H9 (cell line): ENCODE measurements at places on chromosomes 12 and 14.

DNA sequence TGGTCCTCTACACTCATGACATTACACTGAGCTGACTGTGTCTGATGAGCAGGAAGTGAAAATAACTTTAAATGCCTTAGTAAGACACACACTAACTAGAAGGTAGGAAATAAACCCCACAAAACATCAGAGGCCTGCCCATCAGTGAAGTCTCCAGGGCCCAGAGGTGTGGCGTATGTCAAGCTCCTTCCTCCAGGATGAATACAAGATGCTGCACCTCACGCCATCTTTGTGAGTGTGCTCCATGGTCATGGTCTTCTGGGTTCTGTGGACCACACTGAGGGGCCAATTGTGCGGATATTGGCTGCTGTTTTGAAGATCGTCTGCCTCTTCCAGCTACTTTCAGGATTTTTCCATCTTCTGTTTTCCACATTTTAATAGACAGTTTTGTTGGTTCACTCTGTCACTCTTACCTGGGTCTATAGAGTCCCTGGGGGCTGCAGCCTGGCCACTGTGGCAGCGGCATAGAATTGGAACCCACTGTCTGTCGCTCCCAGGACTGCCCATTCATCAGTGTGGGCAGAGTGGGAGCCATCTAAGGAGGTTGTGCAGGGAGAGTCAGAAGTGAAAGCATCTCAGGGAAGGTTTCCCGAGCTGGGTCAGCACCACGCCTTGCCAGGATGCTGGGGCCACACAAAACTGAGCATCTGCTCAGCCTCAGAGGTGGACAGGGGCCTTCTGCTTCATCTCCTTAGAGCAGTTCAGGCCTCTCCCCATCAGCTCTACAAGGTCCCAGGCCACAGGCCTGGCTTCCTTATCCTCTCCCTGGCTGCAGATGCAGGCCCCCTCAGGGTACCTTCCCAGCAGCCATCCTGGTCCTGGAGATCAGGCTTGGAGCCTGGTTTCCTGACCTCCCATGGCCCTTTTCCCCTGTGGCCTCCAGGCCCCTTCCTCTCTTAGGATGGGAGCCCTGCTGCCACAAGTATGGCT lies 57.5 kb upstream of the C14orf180 start:
- peak; percentile 11 for DNase-seq

GRCh38 chr14:74911704-74912103 lies 11.4 kb downstream of the RPS6KL1 start:
- DNase-seq: no peak

DNA sequence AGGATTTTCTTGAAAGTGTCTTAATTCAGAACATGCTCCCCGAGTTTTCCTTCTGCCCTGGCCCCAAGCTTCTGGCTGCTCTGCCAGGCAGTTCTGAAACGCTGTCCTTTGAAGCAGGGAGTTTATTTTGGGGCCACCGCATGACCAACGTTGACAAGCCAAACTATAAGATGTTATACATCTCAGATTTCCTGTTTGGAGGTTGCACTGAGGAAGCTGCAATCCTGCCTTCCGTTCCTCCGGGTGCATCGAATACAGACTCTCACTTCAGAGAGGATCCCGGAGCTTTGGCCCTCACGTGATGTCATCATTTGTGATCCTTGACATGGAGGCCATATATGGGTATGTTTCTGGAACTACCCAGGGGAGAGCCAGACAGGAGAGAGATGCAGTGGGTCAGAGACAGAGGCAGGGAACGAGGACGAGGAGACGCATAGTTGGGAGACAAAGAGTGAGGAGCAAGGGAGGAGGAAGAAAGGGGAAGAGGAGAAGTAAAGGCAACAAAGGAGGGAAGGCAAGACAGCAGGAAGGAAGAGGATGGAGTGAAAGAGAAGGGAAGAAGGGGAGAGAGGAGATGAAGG lies at the start of gene ASB2:
Gene ASB2 (minus strand): TSS at position 94 of the 581 bp plus-strand sequence. CDS start 12,031 bp downstream, outside the sequence.
- DNase-seq: no peak

- no peak for DNase-seq
These were observed 2.0 kb downstream of the TMTC1 start for GRCh38 chr12:29781705-29782266.

GRCh38 chr14:25394356-25394755 lies 344.4 kb upstream of the STXBP6 start:
- no peak for DNase-seq

GRCh38 chr14:51867741-51868140 lies 7.3 kb downstream of the GNG2 start:
- no peak for DNase-seq

GRCh38 chr12:132834181-132834711 lies 5.6 kb upstream of the GOLGA3 start:
- DNase-seq: no peak

DNA sequence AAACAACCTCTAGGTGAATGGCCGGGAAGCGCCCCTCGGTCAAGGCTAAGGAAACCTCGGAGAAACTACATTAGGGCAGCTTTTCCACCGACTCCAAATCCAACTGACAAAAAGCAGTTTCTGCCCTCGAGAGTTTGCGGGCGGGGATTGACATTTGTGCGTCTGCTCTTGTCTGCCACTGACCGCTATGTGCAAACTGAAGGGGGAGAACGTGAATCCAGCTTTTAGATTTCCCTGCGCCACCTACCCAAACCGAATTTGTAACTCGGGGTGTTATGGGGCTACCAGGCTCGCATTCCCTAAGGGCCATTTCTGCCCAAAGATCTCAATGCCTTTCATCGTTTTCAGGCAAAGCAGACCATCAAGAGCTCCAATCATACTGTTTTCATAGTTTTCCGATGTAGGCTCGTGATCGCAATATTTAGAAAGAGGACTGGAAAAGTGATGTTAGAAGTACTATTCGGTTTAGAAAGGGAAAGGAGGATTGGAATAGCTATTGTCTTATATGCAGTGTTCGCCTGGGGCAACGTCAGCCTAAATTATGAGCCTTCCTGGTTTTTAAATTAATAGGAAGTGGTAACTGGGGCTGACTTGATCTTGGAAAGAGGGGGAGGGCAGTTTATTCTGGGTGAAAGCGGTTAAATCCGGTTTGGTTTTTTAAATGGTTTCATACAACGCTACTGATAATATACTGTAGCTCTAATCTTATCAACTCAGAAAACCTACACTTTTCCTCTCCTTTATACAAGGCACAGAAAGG lies 45.4 kb downstream of the BCAT1 start:
- no peak for DNase-seq

GRCh38 chr12:82527165-82527780 lies 159.4 kb upstream of the TMTC2 start:
- no peak for DNase-seq

DNA sequence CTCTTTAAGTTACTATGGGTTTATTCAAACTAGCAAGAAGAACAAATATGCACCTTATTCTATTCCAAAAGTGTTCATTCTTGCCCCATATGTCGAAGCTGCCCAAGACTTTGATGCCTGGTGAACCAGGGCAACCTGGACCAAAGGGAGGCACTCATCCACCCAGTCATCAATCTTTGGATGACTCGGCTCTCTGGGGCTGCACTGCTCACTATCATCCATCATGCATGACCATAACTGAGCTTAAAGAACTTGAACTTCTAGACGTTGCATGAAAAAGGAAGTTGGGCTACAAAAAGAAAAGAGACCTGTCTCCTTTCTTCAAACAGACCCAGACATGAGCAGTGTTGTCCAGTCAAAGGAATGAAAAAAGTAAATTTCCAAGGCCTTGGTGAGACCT lies 1.2 kb downstream of the KRT4 start:
- no peak for DNase-seq

DNA sequence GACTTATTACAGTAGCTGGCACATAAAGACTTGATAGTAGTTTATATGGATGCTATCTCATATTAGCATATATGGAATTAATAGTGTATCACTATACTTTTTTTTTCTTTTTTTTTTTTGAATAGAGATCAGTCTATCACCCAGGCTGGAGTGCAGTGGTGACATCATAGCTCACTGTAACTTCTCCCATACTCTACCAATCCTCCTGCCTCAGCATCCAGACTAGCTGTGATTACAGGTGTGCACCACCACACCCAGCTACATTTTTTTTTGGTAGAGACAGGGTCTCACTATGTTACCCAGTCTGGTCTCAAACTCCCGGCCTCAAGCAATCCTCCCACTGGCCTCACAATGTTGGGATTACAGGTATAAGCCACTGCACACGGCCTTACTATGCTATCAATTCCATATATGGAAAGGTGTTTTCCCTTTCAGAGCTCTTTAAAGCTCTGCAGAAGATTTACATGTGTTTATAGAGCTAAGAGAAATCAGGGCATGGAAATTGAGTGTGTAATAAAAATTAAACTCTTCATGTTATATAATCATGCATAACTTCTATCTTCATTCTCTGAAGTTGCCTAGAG lies 1.8 kb upstream of the TBK1 start:
- no peak for DNase-seq

GRCh38 chr12:89817501-89818226 lies 109.0 kb upstream of the ATP2B1 start:
- no peak for DNase-seq

DNA sequence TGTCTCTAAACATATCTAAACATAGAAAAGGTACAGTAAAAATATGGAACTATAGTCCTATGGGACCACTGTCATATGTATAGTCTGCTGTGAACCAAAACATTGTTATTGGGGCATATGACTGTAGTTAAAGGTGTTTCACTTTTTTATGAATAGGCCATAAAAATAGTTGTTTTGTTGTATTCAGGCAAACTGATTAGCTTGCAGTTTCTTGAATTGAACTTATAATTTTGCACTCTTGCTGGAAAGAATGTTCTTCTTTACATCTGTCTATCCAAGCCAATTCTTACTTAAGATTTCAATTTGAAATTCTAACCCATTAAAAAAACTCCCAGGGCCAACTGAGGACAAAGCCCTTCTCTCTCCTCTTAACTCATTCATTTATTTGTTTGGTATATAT lies 234.1 kb downstream of the NOVA1 start:
- DNase-seq: no peak

DNA sequence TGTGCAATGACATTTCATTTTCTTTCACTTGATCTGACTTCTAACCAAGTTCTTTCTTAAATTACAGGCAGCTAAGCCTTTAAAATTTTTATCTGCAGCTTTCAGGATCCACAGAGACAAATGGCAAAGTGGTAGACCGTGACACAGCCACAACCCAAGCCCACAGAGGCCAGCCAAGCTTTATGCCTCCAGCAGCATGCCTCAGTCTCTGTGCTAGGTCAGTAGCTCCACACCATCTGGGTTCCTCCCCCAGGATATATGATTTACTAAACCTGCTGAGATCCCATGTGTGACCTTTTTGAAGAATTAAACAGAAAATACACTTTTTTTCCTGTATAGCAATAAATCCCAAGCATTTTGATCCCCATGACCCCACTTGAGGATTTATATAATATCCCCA lies 290.4 kb upstream of the CAND1 start:
- DNase-seq: no peak

DNA sequence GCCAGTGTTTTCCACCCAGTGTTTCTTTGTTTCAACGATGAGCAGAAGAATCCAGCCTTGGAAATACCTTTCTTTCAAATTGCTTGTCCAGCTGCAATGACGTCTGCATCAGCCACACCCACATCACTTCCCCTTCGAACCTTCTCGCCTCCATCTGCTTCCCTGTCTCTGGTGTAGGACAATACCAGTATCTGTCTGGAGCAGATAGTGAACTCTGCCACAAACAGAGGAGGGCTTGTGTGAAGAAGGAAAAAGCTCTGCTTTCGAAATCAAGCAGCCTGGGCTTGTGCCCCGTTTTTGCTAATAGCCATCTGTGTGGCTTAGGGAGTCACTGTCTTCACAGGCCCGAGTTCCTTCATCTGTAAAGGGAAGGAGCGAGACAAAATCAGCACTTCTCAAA lies 415.4 kb downstream of the ZFP36L1 start:
- DNase-seq: no peak

- DNase-seq: no peak
These were observed 12.0 kb downstream of the ADGRD1 start for GRCh38 chr12:130965668-130966067.

GRCh38 chr14:79570648-79571047 lies 640.7 kb downstream of the DIO2 start:
- no peak for DNase-seq

GRCh38 chr14:50875359-50876070 lies 3.7 kb downstream of the ABHD12B start:
- DNase-seq: no peak

- no peak for DNase-seq
These were observed 55.6 kb upstream of the MYBPC1 start for GRCh38 chr12:101539148-101539547.

DNA sequence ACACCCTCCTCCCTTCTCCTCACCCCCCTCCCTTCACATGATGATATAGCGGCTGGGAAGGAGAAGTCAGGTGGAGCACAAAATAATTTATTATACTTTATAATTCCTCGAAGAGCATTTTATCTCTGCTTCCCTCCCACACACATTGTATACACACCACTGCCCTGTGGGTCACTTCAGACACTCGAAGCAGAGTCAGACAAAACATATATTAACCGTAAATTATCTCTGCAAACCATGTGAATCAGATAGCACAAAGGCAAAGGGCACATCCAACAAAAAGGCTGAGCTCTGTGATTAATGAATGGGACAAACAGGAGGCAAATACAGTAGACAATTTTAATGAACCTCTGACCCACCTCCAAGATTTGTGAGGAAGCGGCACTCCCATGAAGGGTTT lies 450.7 kb downstream of the GALC start:
- no peak for DNase-seq

DNA sequence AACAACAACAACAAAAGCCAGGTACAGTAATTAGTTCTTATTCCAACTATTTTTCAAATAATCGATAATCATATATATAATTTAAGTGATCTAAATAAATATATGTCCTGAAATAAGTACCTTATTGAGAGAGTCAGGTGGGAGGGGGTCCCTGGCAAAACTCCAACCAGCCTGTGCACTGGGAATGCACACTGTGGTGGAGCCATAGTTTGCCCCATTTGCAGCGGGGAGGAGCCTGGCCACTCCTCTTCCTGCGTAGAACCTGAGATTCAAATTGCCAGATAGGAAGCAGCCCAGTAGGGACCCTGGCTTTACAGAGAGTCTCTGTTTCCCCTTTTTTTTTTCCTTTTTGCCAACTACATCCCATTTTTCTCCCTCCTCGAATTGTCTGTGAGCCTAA lies 26.4 kb downstream of the CPNE8 start:
- no peak for DNase-seq

DNA sequence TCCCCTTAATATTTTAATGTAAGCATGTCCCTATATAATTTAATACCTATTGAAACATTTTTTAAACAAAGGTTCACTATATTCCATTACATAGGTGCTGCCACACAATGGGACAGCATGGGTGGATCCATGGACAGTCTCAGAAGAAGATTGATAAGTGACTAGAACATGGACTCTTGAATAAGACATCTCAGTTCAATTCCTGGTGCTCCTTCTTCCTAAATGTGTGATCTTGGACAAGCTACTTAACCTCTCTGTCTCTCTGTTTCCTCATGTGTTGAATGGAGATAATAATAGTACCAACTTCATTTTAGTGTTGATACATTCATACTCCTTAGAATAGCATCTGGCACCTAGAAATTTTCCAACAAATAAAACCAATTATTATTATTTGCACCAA lies 1.1 kb upstream of the ART4 start:
- DNase-seq: no peak

GRCh38 chr14:49314737-49315136 lies 271.4 kb downstream of the RPS29 start:
- no peak for DNase-seq
